ENCODE measurements at places on chromosomes 5 and 9. TPM values are rescaled to one million over a fixed set of nuclear protein-coding genes. Genes with fewer than 3 reads are reported as not detected.

SHOC1 gene
- polyA plus RNA-seq: 0.43 TPM

KCNN2 gene
- polyA plus RNA-seq: 4.6 TPM

GRCh38 chr5:74422671-74423070 lies 217.9 kb downstream of the ENC1 start:
- no peak for DNase-seq

GRCh38 chr5:66824476-66824875 lies 228.3 kb downstream of the MAST4 start:
- no peak for DNase-seq

GRCh38 chr5:90565491-90565890 lies 6.9 kb downstream of the ADGRV1 start:
- DNase-seq: no peak

MAML1 gene
- 46.4 TPM for polyA plus RNA-seq

GRCh38 chr5:78754655-78755054 lies 106.1 kb upstream of the LHFPL2 start:
- DNase-seq: no peak

DNA sequence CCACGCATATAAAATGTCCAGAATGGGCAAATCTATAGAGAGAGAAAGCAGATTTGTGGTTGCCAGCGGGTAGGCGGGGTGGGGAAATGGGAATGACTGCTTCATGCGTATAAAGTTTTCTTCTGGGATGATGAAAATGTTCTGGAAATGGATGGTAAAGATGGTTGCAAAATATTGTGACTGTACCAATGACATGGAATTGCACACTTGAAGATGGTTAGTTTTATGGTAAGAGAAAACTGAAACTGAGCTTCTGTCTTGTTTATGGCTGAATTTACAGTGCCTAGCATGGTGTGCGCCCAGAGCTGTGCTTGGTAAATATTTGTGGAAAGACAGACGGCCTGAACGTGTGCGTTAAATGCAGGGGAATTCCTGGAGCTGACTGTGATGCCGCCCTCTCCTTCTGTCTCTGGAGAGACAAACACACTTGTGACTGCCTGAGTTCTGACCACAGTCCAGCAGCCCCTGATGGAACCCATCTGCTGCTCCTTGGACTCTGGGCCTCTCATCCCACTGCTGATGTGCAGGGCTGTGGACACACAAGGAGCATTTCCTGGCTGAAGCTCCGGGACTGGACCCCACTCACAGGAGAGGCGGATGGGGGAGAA lies 8.6 kb upstream of the PTGES start:
- DNase-seq: peak; percentile 86

MAMDC4 gene
- 9.5 TPM for polyA plus RNA-seq

PITX1 gene
- polyA plus RNA-seq: 1.4 TPM

FPGS gene
- polyA plus RNA-seq: 49.6 TPM
